ENCODE measurements at places on chromosomes 2 and 18. TPM values are rescaled to one million over a fixed set of nuclear protein-coding genes. Genes with fewer than 3 reads are reported as not detected.

GRCh38 chr2:100228415-100228814 is 86.0 kb upstream of the AFF3 start:
- no peaks in the 10 kb centered on the region for H3K36me3 ChIP-seq
- H3K4me1 ChIP-seq = no peaks in the 10 kb centered on the region

The POU3F3 gene
- 0.79 TPM for total RNA-seq

GRCh38 chr18:55934821-55935220 is 346.8 kb upstream of the TCF4 start:
- no peak for DNase-seq
- H3K27me3 ChIP-seq = no peaks in the 10 kb centered on the region
- no peak overlapping the region for H3K27ac ChIP-seq
- H3K36me3 ChIP-seq = no peaks in the 10 kb centered on the region

- no peaks in the 10 kb centered on the region for H3K27me3 ChIP-seq
- no peak overlapping the region for H3K4me3 ChIP-seq
- no peaks in the 10 kb centered on the region for H3K4me1 ChIP-seq
- H3K27ac ChIP-seq = no peak overlapping the region
- DNase-seq = no peak
- no peaks in the 10 kb centered on the region for H3K36me3 ChIP-seq
Observed at GRCh38 chr2:200698217-200698616, 112.4 kb downstream of the AOX1 start.

The GALNT3 gene
- 0.11 TPM for total RNA-seq

The RAB27B gene
- 1.1 TPM for total RNA-seq

- no peak overlapping the region for H3K27ac ChIP-seq
- H3K4me1 ChIP-seq = no peaks in the 10 kb centered on the region
- no peak for DNase-seq
Observed at GRCh38 chr18:66280470-66280869, 323.4 kb downstream of the CDH19 start.

GRCh38 chr2:25362049-25362433 is 20.3 kb upstream of the DNMT3A start:
- no peaks in the 10 kb centered on the region for H3K27me3 ChIP-seq
- peak overlapping the region; percentile 36 for H3K27ac ChIP-seq
- H3K36me3 ChIP-seq = no peaks in the 10 kb centered on the region
- H3K4me1 ChIP-seq = peaks cover 6% of the 10 kb centered on the region
- H3K4me3 ChIP-seq = no peak overlapping the region

The KCNK3 gene
- 50.0 TPM for total RNA-seq

DNA sequence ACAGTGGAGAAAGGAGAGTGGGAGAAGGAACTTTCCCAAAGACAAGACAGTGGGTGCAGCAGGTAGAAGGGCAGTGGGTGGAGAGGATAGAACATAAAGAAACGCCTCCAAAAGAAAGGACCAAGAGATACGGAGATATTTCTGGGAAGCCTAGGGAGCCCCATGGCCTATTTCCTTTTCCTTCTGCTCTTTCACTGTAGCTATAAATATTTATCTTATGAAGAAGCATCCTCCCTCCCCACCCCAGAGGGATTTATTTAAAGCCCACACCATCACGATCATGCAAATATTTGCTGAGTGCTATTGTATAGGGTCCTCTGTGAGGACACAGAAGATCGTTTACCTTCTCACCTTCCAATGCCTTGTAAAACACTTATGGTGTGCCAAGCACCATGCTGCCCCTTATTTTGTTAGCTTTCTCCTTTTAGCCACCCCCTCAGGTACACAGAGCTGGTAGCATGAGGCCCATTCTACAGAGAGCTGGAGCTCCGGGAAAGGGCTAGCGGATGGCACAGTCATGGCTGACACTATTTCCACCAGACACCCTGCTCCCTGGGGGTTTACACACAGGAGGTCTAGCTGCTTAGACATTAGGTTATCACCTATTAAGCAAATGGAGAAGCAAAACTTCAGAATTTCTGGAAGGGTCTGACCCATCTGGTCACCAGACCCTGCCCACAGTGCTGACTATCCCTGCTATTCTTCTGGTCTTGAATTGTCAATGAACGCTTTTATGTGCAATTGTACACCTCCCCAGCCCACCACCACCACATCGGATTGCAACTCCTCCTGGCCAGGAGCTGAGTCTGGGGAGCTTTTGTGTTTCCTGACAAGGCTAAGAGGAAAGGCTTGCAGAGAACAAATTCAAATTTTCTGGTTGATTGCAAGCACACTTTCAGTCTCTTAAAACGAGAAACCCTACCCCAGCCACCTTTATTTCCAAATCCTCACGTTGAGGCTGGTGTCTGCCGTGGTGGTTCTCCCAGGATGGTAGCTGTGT is 91.8 kb upstream of the KLF7 start:
- H3K36me3 ChIP-seq = no peaks in the 10 kb centered on the region
- DNase-seq = no peak
- H3K4me1 ChIP-seq = no peaks in the 10 kb centered on the region
- H3K27me3 ChIP-seq = no peaks in the 10 kb centered on the region

The ANKMY1 gene
- total RNA-seq = 7.9 TPM

The CDCA7 gene
- not detected for total RNA-seq

GRCh38 chr2:187168720-187169713 is 279.0 kb downstream of the CALCRL start:
- no peak overlapping the region for H3K4me3 ChIP-seq
- H3K27ac ChIP-seq = no peak overlapping the region
- no peaks in the 10 kb centered on the region for H3K27me3 ChIP-seq
- no peaks in the 10 kb centered on the region for H3K36me3 ChIP-seq

GRCh38 chr2:200797242-200797770 is 14.4 kb upstream of the BZW1 start:
- no peak overlapping the region for H3K4me3 ChIP-seq
- H3K4me1 ChIP-seq = no peaks in the 10 kb centered on the region
- H3K27ac ChIP-seq = peak overlapping the region; percentile 14
- no peaks in the 10 kb centered on the region for H3K36me3 ChIP-seq
- no peaks in the 10 kb centered on the region for H3K27me3 ChIP-seq

The RGPD5 gene
- 14.9 TPM for total RNA-seq

The ZSWIM2 gene
- not detected for total RNA-seq

- no peak for DNase-seq
- no peaks in the 10 kb centered on the region for H3K27me3 ChIP-seq
- H3K27ac ChIP-seq = no peak overlapping the region
- no peaks in the 10 kb centered on the region for H3K36me3 ChIP-seq
- H3K4me3 ChIP-seq = no peak overlapping the region
Observed at GRCh38 chr2:15913146-15913545, 27.2 kb upstream of the MYCN start.

- no peak for DNase-seq
- no peaks in the 10 kb centered on the region for H3K36me3 ChIP-seq
- no peak overlapping the region for H3K4me3 ChIP-seq
- H3K27ac ChIP-seq = no peak overlapping the region
- H3K4me1 ChIP-seq = peaks cover 70% of the 10 kb centered on the region
Observed at GRCh38 chr2:160322320-160322719, 122.2 kb upstream of the ITGB6 start.

The TMEM37 gene
- total RNA-seq = 3.3 TPM

The SRBD1 gene
- 9.6 TPM for total RNA-seq

The SAG gene
- total RNA-seq = 2.9 TPM

The MOGAT1 gene
- not detected for total RNA-seq

The IL1F10 gene
- total RNA-seq = not detected

DNA sequence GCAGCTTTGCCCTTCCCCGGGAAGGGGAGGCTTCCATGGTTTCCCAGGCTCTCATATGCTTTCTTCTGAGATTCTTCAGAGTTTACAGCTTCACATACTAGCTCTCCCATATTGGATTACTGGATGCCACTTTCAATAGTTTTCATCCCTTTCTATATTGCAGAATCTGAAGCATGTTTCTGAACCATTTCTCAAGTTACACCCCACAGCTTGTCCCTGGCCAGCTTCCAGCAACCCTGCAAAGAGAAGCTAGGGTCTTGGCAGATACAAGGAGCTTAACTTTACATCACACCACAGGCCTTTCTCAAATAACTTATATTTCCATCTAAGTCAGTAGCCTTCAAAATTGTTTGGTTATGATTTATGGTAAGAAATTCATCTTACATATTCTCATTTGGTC is 39.6 kb downstream of the LHCGR start:
- H3K36me3 ChIP-seq = no peaks in the 10 kb centered on the region
- H3K27me3 ChIP-seq = no peaks in the 10 kb centered on the region
- peaks cover 28% of the 10 kb centered on the region for H3K4me1 ChIP-seq
- no peak overlapping the region for H3K27ac ChIP-seq
- H3K4me3 ChIP-seq = no peak overlapping the region
- DNase-seq = no peak

GRCh38 chr2:65885266-65885665 is 452.9 kb upstream of the SPRED2 start:
- no peak overlapping the region for H3K4me3 ChIP-seq
- H3K4me1 ChIP-seq = no peaks in the 10 kb centered on the region
- no peak for DNase-seq
- no peaks in the 10 kb centered on the region for H3K27me3 ChIP-seq

DNA sequence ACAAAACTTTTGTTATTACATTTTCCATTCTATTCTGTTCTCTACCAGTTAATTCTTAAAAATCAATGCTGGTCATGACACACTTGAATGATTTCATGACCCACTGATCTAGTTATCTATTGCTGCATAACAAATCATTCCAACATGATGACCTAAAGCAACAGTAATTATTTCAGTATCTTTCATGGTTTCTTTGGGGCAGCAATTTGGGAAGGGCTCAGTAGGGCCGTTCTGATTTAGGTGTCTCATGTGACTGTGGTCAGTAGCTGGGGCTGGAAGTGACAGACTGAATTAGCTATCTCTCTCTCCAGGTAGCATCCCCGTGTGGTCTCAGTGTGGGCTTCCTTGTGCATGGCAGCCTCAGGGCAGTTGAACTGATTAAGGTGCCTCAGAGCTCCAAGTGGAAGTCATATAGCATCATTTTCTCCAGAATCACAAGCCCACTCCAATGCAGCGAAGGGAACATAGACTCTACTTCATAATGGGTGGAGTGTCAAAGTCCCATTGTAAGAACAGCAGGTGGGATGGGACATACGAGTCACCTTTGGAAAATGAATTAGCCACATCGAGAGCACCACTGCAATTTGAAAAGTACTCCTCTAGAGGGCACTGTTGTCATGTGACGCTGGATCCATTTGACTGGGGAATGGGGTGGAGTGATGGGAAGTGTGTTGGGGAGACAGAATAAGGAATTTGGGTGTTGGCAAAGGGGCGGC is 39.1 kb upstream of the FAM136A start:
- no peaks in the 10 kb centered on the region for H3K36me3 ChIP-seq
- H3K27me3 ChIP-seq = no peaks in the 10 kb centered on the region
- no peak overlapping the region for H3K27ac ChIP-seq

- no peaks in the 10 kb centered on the region for H3K36me3 ChIP-seq
- no peak overlapping the region for H3K4me3 ChIP-seq
- peaks cover 19% of the 10 kb centered on the region for H3K4me1 ChIP-seq
- H3K27me3 ChIP-seq = no peaks in the 10 kb centered on the region
- DNase-seq = no peak
Observed at GRCh38 chr18:21997207-21998143, 171.9 kb upstream of the GATA6 start.

The SCN7A gene
- total RNA-seq = 6.2 TPM

- no peak overlapping the region for H3K27ac ChIP-seq
- peaks cover 15% of the 10 kb centered on the region for H3K4me1 ChIP-seq
- no peaks in the 10 kb centered on the region for H3K36me3 ChIP-seq
- no peaks in the 10 kb centered on the region for H3K27me3 ChIP-seq
- no peak overlapping the region for H3K4me3 ChIP-seq
Observed at GRCh38 chr18:8831531-8831930, 126.2 kb downstream of the MTCL1 start.

DNA sequence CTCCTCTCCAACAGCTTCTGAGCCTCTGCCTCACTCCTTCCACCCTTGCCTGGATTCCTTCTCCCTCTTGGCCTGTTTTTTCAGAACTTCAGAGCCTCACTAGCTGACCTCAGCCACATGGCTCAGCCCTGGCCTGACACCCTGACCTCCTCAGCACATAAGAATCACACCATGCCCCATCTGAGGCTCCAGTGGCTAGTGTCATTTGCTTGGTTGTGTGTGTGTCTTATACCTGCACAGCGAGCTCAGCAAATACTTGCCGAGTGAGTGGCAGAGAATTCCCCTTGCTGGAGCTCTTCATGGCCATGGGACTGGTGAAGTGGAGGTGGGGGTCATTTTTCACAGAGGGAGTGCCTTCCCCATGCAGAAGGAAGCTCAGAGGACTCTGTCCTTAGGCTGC is 70.2 kb downstream of the CELF4 start:
- H3K27ac ChIP-seq = no peak overlapping the region
- no peaks in the 10 kb centered on the region for H3K4me1 ChIP-seq
- no peaks in the 10 kb centered on the region for H3K27me3 ChIP-seq
- H3K4me3 ChIP-seq = no peak overlapping the region
- no peaks in the 10 kb centered on the region for H3K36me3 ChIP-seq

The SERPINB4 gene
- total RNA-seq = not detected

DNA sequence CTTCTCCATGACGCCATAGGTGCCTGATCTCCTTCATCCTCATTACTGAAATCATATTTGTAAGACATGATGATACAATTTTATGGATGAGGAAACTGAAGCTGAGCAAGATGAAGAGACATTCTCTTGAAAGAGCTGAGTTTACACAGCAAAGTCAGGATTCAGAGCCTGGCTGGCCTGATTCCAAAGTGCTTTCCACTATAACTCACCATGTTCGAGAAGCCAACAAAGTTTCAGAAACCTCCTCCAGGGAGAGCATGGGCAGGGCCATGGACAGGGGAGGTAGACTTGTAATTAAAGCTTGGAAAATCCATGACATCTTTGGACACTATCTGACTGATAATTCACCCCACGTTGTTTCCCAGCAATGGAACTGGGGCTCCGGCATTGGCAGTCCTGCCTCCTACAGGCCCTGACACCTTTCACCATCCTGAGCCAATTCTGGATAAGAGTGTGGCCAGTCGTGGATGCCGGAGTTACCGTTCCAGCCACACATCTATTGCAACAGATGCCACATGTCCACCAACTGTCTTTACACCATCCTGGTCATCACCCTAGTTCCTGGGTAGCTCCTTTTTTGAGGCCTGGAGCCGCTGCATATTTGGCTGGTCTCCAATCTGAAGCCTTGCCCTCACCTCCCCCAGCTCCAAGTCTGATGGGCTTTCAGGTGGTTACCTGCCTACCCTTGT is 85.0 kb upstream of the PPP1CB start:
- H3K27me3 ChIP-seq = no peaks in the 10 kb centered on the region
- no peaks in the 10 kb centered on the region for H3K36me3 ChIP-seq
- H3K4me1 ChIP-seq = no peaks in the 10 kb centered on the region
- H3K4me3 ChIP-seq = no peak overlapping the region

The SIX3 gene
- total RNA-seq = not detected

- no peak overlapping the region for H3K27ac ChIP-seq
- no peaks in the 10 kb centered on the region for H3K36me3 ChIP-seq
- no peaks in the 10 kb centered on the region for H3K4me1 ChIP-seq
- no peak for DNase-seq
Observed at GRCh38 chr2:80135001-80135400, 169.6 kb downstream of the LRRTM1 start.

GRCh38 chr18:27213123-27213717 is 28.1 kb upstream of the CHST9 start:
- DNase-seq = no peak
- H3K27ac ChIP-seq = no peak overlapping the region
- H3K36me3 ChIP-seq = no peaks in the 10 kb centered on the region
- no peaks in the 10 kb centered on the region for H3K27me3 ChIP-seq
- H3K4me1 ChIP-seq = no peaks in the 10 kb centered on the region

DNA sequence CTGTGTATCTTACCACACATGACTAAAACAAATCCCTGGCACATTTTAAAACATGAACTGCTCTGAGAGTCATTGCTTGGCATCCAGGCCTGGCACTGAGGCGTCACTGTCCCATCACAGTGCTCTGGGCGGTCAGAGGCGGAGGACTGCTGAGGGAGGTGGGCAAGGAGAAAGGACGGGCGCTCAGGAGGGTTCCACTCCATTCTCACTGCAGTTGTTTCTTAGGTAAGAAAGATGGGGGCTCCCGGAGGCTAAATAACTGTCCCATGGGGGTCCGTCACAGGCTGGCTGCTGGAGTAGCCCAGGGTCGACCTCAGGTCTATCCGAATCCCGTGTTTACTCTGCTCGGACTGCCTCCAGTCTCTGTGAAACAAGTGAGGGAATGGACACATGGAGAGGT is 117.5 kb downstream of the FAM168B start:
- H3K4me3 ChIP-seq = no peak overlapping the region
- H3K4me1 ChIP-seq = no peaks in the 10 kb centered on the region
- H3K27ac ChIP-seq = no peak overlapping the region
- no peaks in the 10 kb centered on the region for H3K36me3 ChIP-seq

Data from right atrium auricular region (tissue), 2 donors.